Fibroblast of villous mesenchyme (primary cell): ENCODE measurements at places on chromosomes 3 and 15. TPM values are rescaled to one million over a fixed set of nuclear protein-coding genes. Genes with fewer than 3 reads are reported as not detected.

KCNMB3 gene
- 1.3 and 2.2 TPM in 2 replicates for total RNA-seq

DNA sequence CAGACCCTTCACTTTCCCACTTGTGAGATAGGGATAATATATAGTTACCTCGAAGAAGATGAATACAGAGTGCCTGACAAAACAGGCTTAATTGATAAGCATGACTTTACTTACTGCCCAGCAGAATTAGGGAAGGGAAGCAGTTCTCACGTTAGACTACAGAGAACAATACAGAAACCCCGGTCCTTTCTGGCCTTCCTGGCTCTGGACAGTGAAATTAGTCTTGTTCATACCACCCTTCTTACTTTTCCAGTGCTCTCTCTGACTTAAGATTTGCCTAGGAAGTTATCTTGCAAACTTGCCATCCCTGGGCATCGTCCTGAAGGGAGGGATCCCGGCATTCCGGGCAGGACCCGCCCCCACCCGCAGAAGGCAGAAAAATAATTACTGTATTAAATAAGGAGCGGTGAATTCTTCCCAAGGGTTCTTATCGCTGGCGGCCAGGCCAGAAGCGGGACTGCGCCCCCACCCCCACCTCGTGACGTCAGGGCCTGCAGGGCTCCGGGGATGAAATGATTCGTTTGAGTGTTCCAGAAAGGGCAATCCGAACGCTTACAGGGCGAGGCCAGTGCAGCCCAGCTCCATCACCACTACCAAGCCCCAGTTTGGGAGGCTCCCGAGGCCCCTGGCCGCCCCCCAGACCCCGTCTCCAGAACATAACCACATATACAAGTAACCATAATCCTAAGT is 8.4 kb downstream of the SOX2 start:
- DNase-seq = no peak

- no peak for DNase-seq
These were observed 466 bp downstream of the IQSEC1 start for GRCh38 chr3:13072600-13073325.

ARGFX gene
- total RNA-seq = not detected in 2 replicates

DNA sequence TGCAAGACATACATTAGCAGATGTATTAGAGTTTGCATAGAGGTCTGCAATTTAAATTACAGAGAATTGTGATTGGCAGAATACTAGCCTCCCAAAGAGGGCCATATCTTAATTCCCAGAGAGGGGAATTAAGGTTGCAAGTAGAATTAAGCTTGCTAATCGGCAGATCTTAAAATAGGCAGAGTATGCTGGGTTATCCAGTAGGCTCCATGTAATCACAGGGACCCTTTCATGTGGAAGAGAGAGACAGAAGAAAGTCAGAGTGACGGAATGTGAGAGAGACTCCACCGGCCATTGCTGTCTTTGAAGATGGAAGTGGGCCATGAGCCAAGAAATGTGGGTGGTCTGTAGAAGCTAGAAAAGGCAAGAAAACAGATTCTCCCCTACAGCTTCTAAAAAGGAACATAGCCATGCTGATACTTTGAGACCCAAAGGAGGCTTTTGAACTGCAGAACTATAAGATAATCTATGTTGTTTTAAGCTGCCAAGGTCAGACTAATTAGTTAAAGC is 38.8 kb downstream of the IMPG2 start:
- DNase-seq = no peak

MYH15 gene
- under 0.01 TPM in 2 replicates for total RNA-seq

DNA sequence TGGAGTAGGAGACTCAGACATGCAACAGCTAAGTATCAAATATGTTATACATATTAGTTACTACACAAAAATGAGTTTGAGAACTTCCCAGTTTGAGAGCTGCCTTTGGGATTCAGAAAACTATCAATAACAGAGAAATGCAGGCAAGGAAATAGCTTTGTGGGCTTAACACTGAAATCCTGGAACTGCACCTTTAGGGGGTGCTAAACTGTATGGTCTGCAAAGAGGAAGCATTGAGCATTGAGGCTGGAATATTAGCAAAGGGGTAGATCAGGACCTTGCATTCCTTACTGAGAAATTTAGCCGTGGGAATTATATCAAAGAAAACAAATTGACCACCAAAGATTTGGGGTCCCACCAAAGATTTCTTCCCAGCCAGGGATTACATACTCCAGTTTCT is 580.0 kb downstream of the ZNF385D start:
- DNase-seq = no peak

GRCh38 chr3:39190281-39191025 is 1.9 kb downstream of the XIRP1 start:
- no peak for DNase-seq

PIGZ gene
- total RNA-seq = 1.3 and 1.7 TPM in 2 replicates

DNA sequence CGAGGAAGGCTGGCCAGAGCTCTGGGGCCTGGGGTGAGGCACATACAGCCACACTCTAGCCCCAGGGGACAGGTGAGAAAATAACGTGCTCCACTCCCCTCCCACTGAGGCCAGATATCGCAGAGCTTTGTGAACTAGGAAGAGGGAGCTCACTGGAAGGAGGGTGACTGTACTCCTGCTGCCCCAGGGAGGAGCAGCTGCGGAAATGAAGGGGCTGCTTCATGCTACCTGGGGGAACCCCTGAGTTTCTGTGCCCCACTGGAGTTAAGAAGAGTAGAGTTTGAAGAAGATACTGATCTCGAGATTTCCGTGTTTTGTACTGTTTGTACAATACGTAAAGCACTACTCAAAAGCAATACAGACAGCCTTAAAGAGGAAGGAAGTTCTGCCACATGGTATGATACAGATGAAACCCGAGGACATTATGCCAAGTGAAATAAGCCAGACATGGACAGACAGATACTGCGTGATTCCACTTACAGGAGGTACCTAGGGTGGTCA is 44.6 kb downstream of the CMTM6 start:
- DNase-seq = no peak

GRCh38 chr15:26095710-26096330 is 232.7 kb upstream of the ATP10A start:
- DNase-seq = no peak

GRCh38 chr15:73069109-73069508 is 16.8 kb downstream of the NEO1 start:
- DNase-seq = no peak

LRRIQ4 gene
- total RNA-seq = 0.32 TPM in 1 of 2 replicates, not detected in the other

WWTR1 gene
- total RNA-seq = 37.6 and 47.7 TPM in 2 replicates

DNA sequence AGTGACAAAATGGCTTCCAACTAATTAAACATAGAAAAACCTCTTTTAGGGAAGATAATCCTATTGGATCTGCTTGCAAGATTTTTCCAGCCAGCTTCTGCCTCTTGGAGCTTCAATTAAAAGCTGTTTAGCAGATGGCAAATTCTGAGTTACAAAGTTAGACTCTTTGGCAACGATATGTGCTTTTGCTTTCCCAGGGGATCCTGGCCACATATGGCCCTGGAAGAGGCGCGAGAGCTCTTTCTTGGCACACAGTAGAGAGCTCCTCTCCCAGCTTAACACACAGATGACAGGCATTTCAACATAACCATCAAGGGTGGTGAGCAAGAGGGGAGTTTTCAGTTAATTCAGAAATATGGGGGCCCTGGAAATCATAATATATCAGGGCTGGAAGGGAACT is 41.6 kb upstream of the GALNT15 start:
- peak; percentile 72 for DNase-seq

KCNMB2 gene
- under 0.01 TPM in 1 of 2 replicates, not detected in the other for total RNA-seq

FBXL22 gene
- total RNA-seq = 1.3 and 2.3 TPM in 2 replicates

GRCh38 chr15:93274257-93274656 is 185.2 kb upstream of the RGMA start:
- no peak for DNase-seq

GRCh38 chr3:15215996-15216395 is 9.9 kb downstream of the CAPN7 start:
- DNase-seq = no peak

GRCh38 chr3:146577662-146578061 is 27.5 kb downstream of the PLSCR5 start:
- peak; percentile 71 for DNase-seq

TTC23 gene
- 20.9 and 28.5 TPM in 2 replicates for total RNA-seq

DNA sequence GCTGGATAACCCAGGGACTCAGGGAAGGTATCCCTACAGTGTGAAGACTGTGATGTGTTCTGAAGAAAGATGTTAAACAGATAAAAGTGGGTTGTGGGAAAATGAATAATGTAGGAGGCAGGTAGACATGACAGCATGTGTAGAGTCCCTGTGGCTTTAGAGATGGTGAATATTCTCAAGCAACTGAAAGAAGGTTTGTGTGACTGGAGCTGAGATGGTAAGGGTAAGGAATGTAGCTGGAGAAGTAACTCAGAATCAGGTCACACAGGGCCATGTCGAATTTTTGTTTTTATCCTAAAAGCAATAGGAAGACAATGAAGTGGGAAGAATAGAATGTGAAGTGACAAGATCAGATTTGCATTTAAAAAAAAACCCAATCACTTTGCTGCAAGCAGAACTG is 53.7 kb upstream of the TRPC1 start:
- no peak for DNase-seq

GRCh38 chr3:176870451-176870850 is 326.8 kb downstream of the TBL1XR1 start:
- DNase-seq = no peak

TM4SF1 gene
- total RNA-seq = 52.2 and 80.3 TPM in 2 replicates

CPN2 gene
- not detected in 2 replicates for total RNA-seq
